Kidney epithelial cell (primary cell): ENCODE measurements at places on chromosomes 12 and 14. TPM values are rescaled to one million over a fixed set of nuclear protein-coding genes. Genes with fewer than 3 reads are reported as not detected.

DNA sequence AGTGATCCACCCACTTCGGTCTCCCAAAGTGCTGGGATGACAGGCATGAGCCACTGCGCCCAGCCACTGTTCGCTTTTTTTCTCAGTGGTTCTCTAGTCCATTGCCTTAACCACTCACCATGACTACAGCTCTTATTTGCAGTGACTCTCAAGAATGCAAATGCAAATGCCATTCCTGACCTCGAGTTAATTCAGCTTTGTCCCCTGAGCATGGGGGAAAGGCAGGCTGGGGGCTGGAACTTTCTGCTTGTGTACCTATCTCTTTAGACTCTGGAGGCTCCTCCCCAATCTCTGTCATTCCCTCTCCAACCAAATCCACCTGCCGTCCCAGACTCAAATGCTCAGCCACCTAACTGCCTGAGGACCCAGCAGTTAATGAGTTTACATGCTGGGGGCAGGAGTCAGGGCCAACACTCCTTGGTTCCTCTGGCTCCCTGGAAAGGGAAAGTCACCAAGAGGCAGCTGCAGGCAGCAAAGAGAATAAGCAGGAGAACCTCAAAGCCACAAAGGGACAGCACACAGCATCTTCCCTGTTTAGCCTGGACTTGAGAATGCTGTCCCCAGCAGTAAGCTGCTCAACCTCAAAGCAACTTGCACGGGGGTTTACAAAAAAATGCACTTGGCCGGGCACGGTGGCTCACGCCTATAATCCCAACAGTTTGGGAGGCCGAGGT, 5.3 kb upstream of the HNF1A start:
- DNase-seq, result peak; percentile 82

GRCh38 chr12:54239620-54240019, 40.3 kb downstream of the CBX5 start:
- DNase-seq, result no peak

- no peak for DNase-seq
Observed at GRCh38 chr12:106566771-106567170, 16.0 kb upstream of the RFX4 start.

GRCh38 chr14:61710853-61711817, 15.8 kb downstream of the HIF1A start:
- DNase-seq, result no peak

BCL7A gene
- 20.5 and 23.8 TPM in 2 replicates for total RNA-seq

DNA sequence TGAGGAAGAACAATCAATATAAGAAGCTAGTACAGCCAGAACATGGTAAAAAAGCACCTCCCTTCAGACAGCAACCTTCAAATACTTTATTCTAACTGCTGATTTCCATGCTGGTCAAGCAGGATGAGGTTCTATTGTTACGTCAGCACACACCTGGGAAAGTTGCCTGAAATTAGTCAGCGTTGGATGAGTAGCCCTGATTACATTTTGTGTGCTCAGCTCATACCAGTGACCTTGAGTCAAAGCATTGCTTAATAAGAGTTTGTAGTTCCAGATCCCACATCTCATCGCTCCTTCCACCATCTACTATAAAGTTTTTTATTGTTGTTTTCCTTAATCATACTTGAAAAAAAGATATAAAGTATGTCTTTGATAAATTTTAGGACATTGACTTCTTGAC, 361.5 kb downstream of the EGLN3 start:
- peak; percentile 82 for DNase-seq

DNA sequence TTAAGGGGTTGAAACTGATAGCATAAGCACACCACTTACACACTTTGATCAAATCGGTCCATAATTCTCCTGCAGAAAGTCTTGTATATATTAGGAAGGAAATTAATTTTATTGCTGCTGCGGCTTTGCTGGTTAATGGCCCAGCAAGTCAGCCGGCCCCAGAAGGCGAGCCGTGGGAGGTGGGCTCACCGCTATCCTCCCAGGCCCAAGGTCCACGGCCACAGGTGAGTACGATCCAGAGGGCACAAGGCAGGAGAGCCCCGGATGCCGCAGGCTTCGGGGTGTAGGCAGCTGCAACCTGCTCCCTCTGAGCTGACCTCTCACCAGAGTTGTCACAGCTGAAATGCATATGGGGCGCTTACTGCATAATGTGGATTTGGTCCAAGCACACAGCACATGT, 165.7 kb downstream of the TBX5 start:
- DNase-seq, result no peak

DNA sequence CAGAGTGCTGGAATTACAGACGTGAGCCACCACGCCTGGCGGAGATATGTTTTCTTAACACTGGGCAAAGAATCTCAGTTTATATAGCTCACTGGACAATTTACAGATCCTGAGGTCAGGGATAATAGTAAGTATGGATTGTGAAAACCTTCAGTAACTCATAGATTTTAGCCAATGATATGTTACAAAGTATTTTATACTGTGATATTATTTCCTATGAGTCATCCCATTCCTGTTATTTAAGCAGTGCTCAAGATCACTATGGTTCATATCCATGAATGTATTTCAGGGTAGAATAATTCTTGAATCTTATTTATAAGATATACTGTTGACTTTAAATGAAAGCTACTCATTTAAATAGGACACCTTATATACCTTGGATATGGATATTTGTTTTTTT, 107.2 kb downstream of the RAD51B start:
- DNase-seq, result no peak

- no peak for DNase-seq
Observed at GRCh38 chr14:100454437-100454836, 131.3 kb downstream of the SLC25A47 start.

SMCO3 gene
- not detected in 2 replicates for total RNA-seq

DNA sequence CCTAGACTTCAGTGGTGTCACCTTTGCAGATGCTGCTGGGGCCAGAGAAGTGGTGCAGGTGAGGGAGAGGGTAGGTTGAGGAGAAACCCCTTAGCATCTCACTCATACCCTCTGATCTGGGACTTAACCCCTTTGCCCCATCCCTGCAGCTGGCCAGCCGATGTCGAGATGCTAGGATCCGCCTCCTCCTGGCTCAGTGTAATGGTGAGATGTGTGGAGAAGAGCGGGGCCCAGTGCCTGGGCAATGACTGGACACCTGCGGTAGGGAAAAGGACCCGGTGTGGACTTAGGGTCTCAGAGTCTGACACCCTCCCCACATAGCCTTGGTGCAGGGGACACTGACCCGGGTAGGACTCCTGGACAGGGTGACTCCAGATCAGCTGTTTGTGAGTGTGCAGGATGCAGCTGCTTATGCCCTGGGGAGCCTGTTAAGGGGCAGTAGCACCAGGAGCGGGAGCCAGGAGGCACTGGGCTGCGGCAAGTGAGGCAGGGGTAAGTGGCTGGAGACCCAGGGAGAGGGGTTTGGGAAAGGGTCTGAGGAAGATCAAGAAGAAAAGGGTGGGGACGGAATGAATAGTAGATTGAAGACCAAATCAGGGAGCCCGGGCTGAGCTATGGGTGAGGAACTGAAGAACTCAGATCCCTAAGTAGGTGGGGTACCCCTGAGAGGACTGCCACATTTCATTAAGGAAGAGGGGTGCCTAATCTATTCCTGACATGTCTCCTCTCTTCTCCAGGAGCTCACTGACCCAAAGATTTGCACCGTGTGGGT, 7.6 kb downstream of the B4GALNT1 start:
- DNase-seq, result no peak

DNA sequence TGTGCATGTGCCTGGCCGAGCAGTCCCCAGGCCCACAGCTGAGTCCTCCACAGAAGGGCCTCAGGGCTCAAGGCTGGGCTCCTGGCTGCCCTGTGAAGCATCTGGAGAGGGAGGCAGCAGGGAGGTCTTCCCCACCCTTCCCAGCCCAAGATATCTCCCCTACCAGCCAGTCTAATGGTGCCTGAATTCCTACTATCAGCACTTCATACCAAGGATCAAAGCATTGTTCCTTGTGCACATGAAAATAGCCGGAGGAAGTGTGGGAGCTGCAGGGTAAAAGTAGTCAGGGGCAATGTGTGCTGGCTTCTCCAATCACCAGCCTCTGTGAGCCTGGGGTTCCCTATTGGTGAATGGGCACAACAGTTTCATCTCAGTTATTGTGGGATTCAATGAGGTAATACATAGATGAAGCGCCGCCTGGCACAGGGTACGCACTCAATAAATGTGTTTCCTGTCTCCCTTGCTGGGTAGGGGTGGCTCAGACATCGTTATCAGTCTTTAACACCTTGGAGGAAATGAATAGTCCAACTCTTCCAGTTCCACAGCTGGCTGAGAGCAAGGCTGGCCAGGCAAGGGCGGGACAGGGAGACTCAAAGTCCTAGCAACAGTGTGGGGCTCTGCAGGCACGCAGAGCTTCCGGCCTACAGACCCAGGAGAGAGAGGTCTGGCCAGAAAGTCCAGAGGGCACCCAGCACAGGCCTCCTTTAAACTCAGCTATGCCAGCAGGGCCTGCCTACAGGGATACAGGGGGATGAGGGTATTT, 39.1 kb upstream of the PNMA1 start:
- no peak for DNase-seq

DNA sequence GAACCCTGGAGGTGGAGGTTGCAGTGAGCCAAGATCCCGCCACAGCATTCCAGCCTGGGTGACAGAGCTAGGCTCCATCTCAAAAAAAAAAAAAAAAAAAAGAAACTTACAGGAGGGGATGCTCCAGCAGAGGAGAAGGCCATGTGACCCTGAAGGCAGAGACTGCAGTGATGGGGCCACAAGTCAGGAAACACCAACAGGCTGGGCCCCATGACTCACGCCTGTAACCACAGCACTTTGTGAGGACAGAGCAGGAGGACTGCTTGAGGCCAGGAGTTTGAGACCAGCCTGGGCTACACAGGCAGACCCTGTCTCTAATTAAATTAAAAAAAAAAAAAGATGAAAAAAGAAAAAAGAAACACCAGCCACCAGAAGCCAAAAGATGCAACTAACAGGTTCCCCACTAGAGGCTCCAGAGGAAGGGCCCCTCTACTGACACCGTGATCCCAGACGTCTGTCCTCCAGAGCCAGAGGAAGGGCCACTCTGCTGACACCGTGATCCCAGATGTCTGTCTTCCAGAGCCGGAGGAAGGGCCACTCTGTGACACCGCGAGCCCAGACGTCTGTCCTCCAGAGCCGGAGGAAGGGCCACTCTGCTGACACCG, 9.1 kb upstream of the GLT1D1 start:
- no peak for DNase-seq

- DNase-seq, result no peak
Observed at GRCh38 chr14:76257842-76258397, 106.2 kb downstream of the GPATCH2L start.

BEGAIN gene
- 3.2 and 9.3 TPM in 2 replicates for total RNA-seq

SLC39A5 gene
- 0.08 TPM in 1 of 2 replicates, not detected in the other for total RNA-seq

DNA sequence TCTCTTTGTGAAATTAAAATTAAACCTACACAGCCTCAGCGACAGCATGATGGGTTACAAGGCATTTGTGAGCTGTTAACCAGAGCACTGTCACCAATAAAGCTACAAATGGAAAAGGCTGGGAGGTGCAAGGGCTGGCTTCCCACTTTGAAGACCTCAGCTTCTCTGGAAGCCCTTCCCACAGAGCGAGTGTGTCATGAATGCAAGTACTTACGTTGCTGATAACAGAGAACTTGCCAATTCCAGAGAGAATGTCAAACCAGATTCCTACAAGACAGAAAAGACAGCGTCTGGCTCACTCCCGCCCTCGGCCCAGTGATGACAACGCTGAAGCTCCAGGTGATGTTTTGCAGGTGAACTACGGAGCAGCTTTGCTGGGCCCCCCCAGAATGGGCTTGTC, 145.8 kb downstream of the NTF3 start:
- no peak for DNase-seq

DNA sequence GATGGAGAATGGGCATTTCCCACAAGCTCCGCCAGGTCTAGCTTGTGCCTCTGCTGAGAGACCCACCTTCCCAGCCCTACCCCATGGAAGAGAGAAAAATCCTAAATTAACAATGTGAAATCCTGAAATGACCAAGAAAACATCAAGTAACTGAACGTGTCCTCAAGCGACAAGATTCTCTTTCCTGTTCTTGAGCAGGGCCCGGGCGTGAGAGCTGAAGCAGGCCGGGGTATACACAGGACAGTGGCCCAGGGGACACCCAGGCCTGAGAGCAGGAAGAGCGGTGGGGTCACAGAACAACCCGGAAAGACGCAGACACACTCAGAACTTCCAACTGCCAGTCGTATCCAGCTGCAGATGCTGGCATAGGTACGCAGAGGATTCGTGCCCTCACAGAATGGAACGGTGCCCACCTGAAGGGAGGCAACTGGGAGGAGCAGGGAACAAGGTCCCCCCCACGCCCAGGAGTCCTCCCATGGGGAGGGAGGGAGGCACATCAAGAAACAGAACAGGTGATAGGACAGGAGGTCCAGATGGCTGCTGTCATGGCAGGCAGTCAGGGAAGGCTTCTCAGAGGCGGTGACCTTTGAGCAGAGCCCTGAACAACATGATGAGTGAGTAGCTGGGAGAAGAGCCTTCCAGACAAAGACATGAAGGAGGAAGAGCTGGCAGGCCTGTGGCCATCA, 9.1 kb downstream of the RIMBP2 start:
- no peak for DNase-seq

SPTLC2 gene
- total RNA-seq, result 31.4 and 33.0 TPM in 2 replicates

KRT3 gene
- not detected in 2 replicates for total RNA-seq
